ENCODE measurements at places on chromosomes 3 and 15.

DNA sequence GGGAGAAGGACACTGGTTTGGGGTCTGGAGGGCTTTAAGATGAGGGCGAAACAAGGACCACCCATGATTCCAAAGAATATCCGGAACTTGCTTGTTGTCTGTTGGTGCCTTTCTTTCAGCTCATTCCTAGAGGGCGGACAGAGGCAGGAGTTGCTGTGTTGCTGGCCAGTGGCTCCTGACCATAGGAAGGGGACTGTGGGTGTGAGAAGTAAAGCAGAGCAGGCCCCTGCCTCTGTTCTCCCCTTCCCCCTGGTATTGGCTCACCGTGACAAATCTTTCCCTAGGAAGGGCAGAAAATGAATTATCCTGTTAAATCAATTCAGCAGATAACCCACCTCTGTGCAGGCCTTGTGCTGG is 89.1 kb downstream of the LIPC start:
- no peak for DNase-seq

DNA sequence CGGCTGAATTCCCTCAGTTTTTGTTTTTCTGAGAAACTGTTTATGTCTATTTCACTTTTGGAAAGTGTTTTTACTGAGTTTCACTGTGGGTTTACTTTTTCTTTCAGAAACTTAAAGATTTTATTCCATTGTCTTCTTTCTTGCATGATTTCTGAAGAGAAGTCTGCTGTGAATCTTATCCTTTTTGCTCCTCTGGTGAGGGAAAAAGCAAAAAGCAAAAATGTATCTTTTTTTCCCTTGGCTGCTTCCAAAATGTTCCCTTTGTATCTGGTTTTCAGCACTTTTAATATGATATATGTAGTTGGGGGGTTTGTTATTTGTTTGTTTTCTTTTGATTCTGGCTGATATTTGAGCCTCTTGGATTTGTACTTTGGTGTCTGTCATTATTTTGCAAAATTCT is 538.0 kb downstream of the GABRG3 start:
- no peak for DNase-seq

- no peak for DNase-seq
Measured at GRCh38 chr3:186024210-186024609, 84.7 kb downstream of the ETV5 start.

- no peak for DNase-seq
Measured at GRCh38 chr15:75037685-75038084, 14.3 kb downstream of the PPCDC start.

GRCh38 chr3:164352991-164353390 is 725.3 kb downstream of the SI start:
- no peak for DNase-seq

- no peak for DNase-seq
Measured at GRCh38 chr3:170021083-170021482, 16.7 kb upstream of the GPR160 start.

GRCh38 chr15:25718597-25718996 is 144.5 kb downstream of the ATP10A start:
- DNase-seq: no peak

DNA sequence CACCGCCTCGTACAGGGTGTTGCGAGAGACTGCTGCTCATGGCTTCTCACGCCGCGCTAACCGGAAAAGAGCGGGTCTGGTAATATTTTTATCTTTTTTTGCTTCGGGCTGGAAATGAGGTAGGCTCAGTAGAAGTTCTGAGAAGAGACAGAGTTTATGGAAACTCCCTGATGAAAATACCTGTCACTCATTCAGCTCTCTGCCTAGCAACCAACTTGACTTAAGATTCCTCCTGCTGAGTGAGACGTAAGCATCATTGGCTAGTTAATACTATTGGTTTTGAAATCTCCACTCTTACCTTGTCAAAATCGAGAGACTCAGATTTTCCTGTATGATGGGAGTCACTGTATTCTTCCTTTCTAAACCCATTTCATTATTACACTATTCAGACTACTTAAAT is 181.7 kb downstream of the PTPRG start:
- DNase-seq: no peak

- DNase-seq: no peak
Measured at GRCh38 chr3:44954962-44955361, 21.0 kb downstream of the ZDHHC3 start.

DNA sequence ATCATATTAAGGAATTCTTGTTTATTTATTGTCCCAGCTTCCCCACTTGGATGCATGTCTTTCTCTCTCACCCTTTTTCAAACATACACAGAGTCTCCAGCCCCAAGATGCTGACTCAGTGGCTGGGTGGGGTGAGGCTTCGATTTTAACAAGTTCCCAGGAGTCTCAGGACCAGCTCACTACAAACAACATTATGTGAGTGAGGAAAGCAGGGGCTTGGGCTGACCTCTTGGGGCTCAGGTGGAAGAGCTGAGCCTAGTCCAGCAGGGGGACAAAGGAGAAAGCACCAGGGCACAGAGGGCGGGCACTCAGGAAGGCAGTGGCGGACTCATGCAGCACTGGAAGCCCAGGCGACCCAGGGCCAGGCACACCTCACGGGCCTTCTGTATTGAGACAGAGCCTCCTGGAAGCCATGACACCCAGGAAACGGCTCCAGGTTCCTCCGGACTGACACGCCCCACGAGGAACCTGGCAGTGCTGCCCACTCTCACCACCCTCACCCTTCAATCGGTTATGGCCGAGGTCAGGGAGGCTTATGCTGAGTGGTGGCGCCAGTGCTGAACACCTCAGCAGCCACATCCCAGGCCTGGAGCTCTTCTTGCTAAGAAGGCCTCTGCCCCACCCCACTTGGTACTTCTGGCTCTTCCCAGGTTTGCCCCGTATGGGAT is 97.4 kb downstream of the LRIG1 start:
- no peak for DNase-seq

GRCh38 chr15:98966091-98966787 is 41.4 kb downstream of the PGPEP1L start:
- DNase-seq: no peak

GRCh38 chr3:87359826-87360225 is 83.4 kb upstream of the POU1F1 start:
- DNase-seq: no peak

DNA sequence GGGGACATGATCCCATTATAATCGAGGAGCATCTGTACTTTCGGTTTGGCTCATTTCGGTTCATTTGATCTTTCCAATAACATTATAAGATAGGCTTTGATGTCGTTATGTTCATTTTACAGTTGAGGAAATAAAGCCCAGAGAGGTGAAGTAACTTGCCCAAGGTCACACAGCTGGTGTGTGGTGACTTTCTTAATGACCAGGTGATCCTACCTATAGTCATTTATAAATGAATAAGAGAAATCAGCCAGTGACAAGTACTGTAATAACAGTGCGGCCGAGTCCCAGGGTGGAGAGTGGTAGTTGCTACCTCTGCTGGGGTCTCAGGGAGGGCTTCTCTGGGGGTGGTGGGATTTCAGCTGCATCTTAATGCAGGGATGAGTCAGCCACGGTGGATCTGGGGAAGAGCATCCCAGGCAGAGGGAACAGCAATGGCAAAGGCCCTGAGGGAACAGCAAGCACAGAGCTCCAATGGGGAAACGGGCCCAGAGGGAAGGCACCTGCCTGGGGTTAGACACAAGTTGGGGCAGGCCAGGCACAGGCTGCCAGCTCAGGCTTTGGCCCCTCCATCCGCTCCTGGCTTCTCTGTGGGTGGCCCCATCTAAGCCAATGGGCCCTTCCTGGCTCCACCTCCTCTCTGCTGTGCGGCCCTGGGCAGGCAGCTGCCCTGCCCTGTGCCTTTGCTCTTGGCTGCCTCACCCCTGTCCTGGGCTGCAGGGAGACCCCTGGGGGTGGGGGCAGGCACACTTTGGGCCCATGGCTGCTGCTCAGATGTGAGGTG is 1.1 kb upstream of the FBLN2 start:
- no peak for DNase-seq

DNA sequence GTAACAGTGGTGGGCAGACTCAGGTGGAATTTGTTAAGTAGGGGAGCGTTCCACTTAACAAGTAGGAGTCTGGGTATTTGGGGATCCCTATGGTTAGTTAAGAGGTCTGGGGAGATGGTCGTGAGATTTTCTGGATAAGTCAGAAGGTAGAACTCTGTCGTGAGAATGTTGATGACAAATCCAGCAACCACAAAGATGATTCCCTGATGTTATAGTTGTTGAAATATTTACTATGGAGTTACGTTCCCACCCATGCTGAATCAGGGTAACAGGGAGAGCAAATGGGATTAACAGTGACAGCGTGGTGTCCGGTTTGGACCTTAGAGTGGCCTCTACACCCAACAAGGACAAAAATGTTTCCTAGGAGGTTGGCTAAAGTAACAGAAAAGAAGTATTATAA is 110.8 kb downstream of the MFSD1 start:
- DNase-seq: no peak

Data from CD4-positive, alpha-beta memory T cell (primary cell).